Renal cortex interstitium (tissue), 15 donors: ENCODE measurements at places on chromosomes 6 and 20.

DNA sequence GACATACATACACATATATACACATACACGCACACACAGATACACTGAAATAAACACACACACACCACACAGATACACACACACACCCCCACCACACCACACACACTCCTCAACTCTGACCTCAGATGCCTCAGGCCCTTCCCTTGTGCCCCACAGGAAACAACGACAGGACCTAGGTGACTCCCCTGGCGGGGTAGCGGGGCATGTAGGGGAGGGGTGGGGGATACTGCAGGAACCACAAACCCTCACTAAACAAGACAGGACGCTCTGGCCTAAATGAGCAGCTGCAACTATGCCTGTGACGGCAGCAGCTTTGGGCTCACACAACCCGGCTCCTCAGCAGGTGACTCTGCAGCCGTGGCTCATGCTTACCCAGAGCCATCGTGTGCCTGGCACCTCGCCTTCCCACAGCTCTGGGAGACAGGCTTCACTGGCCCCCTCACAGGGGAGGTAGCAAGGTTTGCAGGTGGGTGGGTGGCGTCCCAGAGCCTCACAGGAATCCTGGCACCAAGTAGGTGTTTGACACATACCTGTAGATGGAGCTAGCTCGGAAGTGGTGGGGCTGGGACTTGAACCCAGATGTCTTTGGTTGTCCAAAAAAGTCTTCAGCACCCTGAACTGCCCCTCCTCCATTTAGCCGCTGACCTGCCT lies 100.8 kb downstream of the GRM4 start:
- no peak for DNase-seq

DNA sequence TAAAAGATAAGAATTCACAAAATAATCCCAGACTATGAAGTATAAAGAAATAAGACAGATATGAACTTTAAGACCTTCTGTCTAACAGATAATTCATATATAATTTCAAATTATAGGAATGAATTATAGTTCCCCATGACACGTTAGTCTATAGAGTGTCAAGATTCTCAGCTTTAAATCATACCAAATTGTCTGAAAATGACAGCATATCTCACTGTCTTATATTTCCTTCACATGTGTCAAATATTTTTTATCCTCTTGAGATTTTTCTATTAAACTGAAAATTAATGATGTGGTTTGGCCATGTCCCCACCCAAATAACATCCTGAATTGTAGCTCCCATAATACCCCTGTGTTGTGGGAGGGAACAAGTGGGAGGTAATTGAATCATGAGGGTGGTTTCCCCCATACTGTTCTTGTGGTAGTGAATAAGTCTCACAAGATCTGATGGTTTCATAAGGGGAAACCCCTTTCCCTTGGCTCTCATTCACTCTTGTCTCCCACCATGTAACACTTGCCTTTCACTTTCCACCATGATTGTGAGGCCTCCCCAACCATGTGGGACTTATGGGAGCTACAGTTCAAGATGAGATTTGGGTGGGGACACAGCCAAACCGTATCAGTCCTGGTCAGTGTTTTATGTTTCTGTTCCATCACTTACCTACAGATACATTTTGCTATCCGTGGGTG lies 825.3 kb upstream of the GJE1 start:
- no peak for DNase-seq

DNA sequence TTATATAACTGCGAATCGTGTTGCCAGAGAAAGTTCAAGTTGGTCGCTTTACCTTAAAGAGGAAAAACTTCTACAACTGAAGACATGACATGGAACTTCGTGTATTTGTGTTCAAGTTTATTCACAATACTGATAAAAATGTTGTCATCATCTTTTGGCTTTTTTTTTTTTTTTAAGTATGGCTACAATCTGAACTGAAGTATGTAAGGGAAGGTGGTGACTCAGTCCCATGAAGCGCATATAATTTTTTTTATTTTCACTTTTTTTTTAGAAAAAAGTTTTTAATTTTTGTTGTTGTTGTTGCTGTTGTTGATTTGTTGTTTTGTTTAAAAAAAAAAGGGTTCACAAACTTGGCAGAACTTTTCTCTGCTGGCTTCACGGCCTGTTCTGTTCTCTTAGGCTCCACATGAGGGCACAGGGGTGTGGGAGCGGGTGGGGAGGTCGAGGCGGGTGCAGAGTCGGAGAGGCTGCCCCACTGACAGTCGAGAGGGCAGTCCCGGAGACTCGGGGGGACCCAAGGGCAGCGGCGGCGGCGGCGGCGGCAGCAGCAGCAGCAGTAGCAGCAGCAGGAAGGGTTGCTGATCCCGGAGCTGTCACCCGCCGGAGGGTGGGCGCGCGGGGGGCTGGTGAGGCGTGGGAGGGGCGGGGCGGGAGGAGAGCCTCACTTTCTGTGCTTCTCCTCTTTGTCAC lies 17.0 kb downstream of the TFAP2A start:
- no peak for DNase-seq

DNA sequence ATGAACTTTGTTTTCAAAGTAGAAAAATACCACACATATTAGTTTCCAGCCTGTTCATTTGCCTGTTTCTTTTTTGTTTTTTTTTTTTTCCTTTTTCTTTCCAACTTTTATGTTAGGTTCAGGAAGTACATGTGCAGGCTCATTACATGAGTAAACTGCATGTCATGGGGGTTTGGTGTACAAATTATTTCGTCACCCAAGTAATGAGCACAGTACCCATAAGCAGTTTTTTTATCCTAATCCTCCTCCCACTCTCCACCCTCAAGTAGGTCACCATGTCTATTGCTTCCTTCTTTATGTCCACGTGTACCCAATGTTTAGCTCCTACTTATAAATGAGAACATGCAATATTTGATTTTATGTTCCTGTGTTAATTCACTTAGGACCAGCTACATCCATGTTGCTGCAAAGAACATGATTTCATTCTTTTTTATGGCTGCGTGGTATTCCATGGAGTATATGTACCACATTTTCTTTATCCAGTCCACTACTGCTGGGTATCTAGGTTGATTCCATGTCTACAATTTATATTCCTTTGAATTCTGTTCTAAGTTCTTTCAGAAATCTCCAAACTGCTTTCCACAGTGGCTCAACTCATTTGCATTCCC lies 31.8 kb downstream of the SNX14 start:
- no peak for DNase-seq

- no peak for DNase-seq
Measured at GRCh38 chr6:148423601-148424270, 81.1 kb downstream of the SASH1 start.

DNA sequence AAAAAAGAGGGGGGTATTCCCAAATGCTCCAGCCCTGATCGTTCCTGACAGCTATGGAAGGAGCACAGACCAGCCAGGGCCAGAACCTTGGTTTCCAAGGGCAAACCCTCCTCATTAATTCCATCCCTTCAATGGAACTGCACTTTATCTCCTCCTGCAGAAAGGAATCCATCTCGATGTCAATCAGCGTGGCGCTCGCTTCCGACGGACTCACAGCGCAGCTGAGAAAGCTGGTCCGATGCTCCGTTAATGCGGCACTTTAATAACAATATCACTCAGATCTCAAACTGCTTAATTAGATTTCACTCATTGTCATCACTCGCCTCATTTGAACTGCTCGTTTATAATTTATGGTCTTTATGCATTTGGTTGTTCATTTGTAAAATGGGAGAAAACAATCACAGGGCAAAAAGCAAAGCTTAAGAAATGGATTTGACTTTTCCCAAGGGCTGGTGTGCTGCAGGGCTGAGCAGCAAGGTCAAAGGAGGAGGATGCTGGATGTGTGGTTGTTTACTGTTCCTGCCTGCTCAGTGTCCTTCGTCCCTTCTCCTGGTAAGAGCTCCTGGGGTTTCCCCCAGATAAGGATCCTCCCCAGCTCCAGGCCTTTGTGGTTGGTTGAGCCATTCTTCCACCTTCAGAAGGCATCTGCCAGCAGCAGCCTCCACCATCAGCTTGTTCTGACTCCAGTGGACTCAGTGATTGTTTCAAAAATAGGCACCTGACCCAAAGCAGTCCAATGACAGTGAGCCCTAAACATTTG lies 152.7 kb downstream of the ANKRD60 start:
- no peak for DNase-seq

- no peak for DNase-seq
Measured at GRCh38 chr6:135465307-135465706, 32.2 kb downstream of the AHI1 start.
